ENCODE measurements at places on chromosomes 3 and 15.
A peak's percentile ranks its signal among the peaks of the same experiment; 100 is the strongest.

GRCh38 chr3:171786997-171787396 lies 23.3 kb downstream of the PLD1 start:
- DNase-seq = no peak

GRCh38 chr3:158471639-158472294 lies 99.2 kb upstream of the MLF1 start:
- DNase-seq = no peak

DNA sequence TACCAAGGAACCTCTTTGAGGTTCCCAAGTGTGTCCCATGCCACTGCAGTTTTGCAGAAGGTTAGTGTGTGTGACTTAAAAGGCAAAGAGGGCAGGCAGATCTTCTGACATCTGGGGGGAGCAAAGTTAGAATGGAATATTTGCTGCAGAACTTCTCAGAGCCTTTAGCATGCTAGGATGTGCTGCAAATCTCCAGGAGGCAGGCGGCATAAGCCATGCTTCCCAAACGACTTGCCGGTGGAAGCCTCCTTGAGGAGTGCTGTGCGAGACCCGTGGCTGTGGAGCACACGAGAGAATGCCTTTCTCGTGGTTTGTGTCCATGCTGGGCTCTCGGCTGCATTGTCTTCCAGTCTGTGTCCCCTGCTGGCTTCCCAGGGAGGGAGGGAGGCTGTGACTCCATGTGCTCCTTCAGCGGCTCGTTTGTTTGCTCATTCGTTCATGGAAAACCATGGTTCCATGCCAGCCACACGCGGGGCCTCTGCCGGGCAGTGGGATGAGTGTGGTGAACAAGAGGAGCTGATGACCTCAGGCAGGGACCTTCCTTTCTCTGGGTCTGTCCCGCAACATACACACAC lies 13.8 kb downstream of the HDAC11 start:
- DNase-seq = no peak

- DNase-seq = no peak
Measured at GRCh38 chr15:77921664-77922063, 155.8 kb downstream of the TBC1D2B start.

DNA sequence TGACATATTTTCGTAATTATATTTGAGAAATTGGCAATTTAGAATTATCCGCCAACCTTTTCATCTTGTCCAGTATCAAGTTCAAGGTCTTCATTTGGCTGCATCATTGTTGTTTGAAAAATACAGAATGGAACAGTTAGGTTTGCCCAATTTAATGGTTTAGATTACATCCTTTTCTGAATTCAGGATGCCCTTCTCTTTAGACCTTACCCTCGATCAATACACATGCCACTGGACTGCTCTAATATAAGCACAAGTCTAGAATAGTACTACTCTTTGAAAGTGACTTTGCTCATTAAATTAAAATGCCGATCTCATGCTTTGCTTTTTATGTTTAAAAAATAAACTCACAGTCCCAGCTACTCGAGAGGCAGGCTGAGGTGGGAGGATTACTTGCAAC lies 44.5 kb downstream of the PXK start:
- DNase-seq = no peak

DNA sequence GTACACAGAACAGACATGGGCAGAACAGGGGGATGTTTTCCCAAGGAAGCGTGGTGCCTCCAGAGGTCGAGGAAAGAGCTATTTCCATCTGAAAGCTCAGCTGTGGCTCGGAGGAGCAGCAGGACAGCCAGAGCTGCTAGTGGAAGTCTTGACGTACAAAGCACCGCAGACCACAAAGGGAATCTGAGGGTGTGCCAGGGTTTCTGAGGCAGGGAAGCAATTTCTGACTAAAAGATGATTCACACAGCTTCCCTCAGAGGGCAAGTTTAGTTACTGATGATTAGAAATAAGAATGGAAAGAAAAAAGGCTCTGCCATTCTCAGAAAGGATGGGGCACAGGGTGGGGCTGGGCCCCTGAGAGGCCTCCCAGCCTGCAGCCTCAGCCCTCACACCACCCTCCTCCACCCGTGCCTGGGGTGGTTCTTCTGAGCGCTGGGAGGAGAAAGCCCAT lies 45.8 kb upstream of the SEC13 start:
- DNase-seq = peak; percentile 54

DNA sequence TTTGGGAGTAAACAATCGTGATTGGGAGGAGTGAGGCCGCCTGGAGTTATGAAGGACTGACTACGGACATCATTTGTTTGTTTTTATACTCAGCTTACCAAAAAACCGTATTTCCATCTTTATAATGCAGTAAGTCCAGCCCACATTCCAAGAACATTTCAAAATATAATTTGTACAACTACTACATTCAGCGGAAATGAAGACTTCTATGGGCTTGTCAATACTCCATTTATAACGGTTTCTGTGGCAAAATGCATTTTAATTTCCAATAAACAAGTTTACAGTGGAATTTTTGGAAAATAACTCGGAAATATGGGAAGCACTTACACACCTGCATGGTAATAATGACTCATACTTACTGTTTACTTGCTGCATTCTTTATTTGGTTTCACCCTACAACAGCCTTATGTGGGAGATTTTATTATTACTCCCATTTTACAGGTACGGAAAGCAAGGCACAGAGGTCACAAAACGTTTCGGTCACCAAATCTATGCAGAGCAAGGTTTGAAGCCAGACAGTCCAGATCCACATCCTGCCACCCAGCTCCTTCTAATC lies 62.3 kb downstream of the LDHAL6B start:
- no peak for DNase-seq

- DNase-seq = no peak
Measured at GRCh38 chr3:36877930-36878685, 66.7 kb downstream of the TRANK1 start.

DNA sequence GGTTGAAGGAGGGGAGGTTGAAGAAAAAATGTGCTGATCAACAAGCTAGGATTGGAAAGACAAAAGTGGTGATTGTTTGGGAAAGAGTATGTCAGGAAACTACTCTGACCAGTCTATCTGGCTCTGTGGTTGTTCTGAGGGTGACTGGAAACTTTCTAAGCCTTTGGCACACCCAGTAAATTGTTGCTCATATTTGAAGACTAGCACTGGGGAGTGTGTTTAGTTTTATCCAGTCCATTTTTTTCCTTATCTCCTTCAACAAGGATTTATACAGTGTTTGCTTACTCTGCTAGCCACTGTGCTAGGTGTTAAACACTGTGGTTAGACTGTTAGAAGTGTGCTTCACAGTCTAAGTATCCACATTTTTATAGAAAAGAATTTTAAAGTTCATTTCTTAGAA lies 28.8 kb downstream of the PPM1L start:
- no peak for DNase-seq

DNA sequence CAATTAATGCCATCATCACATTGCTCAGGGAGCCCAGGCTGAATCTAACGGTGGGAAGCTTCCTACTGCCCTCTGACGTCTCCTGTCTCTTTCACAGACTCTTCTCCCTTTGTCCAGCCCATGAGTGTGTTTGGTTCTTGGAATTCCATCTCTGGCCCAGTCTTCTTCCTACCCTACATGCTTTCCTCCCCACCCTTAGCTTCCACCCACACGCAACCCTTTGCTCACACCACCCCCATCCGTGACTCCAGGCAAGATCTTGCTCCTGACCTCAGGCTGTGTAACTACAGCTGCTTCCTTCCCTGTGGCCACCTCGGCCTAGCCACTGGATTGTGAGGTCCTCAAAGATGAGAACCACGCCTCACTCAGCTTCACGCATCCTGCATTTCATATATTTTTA lies 72.3 kb upstream of the THBS1 start:
- no peak for DNase-seq

GRCh38 chr3:141070229-141070628 lies 19.1 kb downstream of the SPSB4 start:
- no peak for DNase-seq

DNA sequence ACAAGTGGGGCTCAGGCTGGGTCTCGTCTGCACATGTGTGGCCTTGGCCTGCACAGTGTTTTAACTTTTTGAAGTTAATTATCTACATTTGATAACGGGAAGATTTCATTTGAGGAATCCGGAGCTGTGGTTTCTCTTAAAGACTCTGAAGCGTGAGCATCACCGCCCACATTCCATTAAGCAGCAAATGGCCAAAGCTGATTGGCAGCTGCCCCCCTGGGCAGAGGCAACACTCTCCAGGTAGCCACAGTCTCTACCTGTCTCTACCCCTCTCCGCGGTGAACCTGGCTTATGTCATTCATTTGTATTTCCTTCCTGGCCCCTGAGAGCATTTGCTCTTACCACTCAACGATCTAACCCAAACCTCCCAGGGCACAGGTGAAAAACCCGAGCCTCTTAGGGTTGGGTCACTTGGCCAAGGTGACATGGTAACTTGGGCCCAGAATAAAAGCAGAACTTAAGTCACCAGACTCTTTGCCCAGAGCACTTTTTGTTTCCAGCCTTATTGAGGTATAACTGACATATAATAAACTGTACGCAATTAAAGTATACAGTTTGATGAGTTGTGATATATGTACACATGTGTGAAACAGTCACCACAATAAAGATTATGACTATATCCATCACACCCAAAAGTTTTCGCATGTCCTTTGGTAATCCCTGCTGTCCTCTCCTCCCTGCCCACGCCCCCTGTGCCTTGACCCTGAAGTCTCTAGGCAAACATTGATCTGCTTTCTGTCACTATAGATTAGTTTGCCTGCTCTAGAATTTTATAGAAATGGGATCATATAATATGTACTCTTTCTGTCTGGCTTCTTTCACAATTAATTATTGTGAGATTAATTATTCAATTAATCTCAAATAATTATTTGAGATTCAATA lies 245.7 kb upstream of the HES1 start:
- no peak for DNase-seq

DNA sequence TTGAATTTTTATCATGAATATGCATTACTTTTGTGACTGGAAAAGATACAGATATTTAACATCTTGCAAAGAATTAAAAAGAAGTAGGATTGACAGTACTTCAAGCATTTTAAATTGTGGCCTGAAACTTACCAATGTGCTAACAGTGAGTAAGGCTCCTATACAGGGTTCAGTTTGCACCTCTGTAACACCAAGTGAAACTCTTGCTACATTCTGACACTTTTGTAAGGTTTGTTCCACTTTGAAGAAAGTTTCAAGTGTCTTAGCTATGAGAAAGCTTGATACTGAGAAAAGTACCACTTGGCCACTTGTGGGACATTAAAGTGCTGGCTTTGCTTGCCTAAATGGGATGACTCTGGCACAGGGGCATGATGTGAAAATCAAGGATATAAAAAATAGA lies 289.2 kb downstream of the CTNNB1 start:
- DNase-seq = no peak

DNA sequence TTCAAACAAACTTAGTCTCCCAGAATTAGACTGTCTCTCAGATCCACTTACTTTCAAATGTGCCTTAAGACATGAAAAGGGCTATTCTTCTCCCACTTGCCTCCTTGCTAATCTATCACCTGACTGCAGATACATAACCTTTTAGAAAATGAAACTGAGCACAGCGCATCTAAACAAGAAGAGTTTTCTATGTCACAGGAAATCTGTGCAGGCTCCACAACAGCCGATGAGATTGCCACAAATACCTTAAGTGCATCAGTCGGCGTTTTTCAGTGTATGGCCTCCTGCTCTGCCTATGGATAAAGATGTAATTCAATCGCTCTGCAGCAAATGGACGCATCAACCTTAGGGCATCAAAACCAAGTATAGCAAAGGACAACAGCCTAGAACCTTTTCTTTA lies 544.2 kb downstream of the FOXP1 start:
- no peak for DNase-seq

- no peak for DNase-seq
Measured at GRCh38 chr3:147409143-147410115, at the start of gene ZIC1. Gene ZIC1 (plus strand): TSS chr3:147409365. CDS start chr3:147410113, 748 bp downstream.

- no peak for DNase-seq
Measured at GRCh38 chr15:78425643-78426042, 12.4 kb upstream of the IREB2 start.

- no peak for DNase-seq
Measured at GRCh38 chr3:81513591-81513990, 247.9 kb downstream of the GBE1 start.

- DNase-seq = no peak
Measured at GRCh38 chr15:32774022-32774421, 56.2 kb downstream of the GREM1 start.

- no peak for DNase-seq
Measured at GRCh38 chr3:187296911-187297310, 5.4 kb upstream of the MASP1 start.

GRCh38 chr3:5951026-5951425 lies 763.5 kb downstream of the EDEM1 start:
- no peak for DNase-seq

DNA sequence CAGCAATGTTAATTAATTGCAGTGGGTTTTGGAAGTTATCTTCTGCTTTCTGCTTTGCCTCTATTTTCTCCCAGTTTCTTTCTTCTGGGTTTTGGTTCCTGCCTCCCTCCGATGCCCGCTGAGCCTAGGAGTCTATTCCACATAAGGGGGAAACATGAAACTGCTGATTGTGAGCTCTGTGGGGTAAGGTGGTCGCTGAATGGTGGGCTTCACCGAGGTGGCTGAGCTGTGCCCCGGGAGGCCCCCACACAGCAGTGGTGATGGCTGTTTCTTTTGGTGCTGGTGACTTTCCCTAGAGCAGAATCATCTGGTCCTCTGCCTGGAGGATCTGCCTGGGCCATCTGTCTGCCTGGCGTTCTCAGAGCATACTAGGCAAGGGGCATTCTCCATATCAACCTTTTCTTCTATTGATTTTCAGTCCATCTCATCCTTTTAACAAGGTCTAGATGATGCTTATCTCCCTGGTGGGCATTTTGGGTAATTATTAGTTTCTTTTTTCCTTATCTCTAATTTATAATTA lies 68.8 kb upstream of the ATP2B2 start:
- no peak for DNase-seq

GRCh38 chr15:95131131-95131556 lies 899.8 kb downstream of the MCTP2 start:
- no peak for DNase-seq

DNA sequence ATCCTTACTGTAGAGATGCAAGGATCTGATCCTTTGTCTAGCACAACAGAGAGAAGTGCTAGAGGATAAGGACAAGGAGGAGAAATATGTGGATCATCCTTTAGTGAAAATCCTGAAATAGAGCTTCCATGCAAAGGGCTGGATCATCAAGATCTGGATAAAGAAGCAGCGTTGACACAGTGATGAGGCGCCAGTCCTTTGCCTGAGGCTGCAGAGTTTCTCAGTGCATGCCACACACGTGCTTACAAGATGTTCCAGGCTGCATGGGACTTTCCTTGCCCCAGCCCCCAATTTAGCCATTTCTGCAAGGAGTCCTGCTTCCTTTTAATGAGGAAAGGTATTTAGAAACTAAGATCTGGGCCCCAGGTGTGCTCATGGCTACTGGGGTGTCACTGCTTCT lies 7.2 kb upstream of the ABTB1 start:
- no peak for DNase-seq

GRCh38 chr3:112967828-112968227 lies 7.1 kb downstream of the CD200R1 start:
- DNase-seq = no peak
